ENCODE measurements at places on chromosomes 16 and 17.

- DNase-seq: no peak
Measured at GRCh38 chr16:67661101-67661761, 471 bp downstream of the PARD6A start.

DNA sequence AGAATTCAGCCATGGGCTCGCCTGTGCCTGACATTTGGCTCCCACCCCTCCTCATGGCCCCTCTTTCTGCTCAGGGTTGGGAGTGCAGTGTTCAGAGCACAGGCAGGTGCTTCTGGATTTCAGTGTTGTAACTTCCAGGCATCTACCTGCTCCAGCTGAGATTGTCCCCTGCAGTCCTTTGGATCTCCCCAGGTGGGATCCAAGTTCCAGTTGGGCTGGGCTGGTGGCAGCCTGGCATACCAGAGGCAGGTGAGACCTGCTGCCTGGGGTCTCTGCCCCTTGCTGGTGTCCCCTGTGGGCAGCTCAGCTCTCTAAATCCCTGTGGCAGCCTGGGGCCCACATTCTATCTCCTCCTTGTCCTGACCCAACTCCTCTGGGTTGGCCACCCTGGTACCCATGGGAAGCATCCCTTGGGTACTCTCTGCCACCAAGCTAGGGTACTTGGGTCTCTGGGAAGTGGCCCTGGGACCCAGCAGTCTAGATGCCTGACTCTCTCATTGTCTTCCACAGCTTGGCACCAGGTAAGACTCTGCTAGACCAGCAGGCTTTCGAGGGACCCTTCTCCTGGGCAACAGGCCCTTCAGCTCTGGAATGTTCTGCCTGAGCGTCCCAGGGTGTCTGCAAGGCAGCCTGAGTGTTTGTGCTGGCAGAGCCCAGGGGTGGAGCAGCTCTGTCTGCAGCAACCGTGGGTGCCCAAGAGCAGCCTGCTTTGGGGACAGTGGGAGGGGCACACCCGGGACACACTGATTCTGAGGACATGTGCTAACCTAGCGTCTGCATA, 42.5 kb downstream of the DNAH17 start:
- no peak for DNase-seq

GRCh38 chr17:40059729-40060475, 2.9 kb upstream of the THRA start:
- no peak for DNase-seq

- DNase-seq: no peak
Measured at GRCh38 chr16:12362482-12363458, 386.2 kb downstream of the SNX29 start.

GRCh38 chr16:526181-527014, 1.1 kb upstream of the CAPN15 start:
- peak; percentile 29 for DNase-seq

- no peak for DNase-seq
Measured at GRCh38 chr16:84810518-84811273, 9.1 kb upstream of the CRISPLD2 start.

DNA sequence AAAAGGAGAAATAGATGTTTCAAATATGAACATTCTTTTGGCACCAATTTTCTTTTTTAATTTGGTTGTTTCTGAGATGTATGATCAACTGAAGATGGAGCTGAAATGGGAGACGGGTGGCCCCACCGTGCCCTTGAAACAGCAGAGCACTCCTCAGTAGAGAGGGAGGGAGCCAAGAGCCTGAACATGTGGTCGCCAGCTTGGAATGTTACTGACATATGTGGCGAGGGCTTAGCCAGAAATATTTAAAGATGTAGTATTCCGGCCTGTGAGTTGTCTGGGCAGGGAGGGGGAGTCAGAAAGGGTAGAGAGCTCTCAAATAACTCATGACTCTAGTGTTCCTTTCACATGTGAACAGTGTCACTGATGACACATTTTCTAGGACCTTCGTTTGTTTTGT, 13.3 kb upstream of the MRC2 start:
- no peak for DNase-seq

DNA sequence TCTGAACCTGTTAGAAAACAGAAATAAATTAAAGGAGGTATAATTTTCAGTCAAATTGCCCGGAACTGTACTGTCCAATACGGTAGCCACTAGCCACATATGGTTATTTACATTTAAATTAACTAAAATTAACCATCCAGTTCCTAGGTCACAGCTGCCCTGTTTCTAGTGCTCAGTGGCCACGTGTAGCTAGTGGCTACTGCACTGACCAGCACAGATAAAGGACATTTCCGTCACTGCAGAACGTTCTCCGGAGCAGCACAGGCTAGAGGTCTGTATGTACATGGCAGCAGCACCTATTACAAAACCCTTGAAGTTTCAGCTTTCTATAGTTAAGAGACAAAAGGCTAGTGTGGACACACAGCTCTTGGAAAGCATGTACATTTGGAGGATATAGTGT, 33.7 kb downstream of the CPSF4L start:
- DNase-seq: no peak

DNA sequence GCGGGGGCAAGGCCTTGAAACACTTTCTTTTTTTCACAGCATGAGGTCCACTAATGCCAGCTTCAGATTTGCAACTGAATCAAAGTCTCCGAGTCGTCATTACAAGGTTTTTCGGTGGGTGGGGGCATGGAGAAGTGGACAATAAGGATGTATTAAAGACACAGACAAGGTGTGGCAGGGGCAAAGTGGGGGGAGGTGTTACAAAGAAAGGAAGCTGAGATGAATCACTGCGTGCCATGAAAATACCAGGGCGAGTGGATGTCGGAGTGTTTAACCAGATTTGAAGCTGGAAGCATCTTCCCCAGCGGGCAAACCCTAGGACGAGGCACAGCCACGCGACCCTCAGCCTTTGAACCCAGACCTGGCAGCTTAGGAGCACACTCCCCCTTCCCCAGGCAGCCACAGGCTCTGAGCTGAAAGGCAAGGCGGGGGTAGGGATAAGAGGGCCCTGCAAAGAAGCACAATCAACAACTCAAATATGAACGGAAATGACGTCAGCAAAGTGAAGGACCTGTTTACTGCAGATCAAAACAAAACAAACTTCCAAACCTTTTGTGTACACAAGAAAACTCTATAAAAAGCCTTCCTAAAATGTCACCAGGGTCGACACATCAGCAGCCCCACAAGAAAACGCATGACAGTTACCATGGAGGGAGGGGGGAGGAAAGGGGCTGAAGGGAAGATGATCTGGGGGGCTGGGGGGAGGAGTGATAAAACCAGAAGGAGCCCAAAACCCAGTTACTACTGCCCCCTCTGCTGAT, 5.6 kb upstream of the ZFHX3 start:
- no peak for DNase-seq

DNA sequence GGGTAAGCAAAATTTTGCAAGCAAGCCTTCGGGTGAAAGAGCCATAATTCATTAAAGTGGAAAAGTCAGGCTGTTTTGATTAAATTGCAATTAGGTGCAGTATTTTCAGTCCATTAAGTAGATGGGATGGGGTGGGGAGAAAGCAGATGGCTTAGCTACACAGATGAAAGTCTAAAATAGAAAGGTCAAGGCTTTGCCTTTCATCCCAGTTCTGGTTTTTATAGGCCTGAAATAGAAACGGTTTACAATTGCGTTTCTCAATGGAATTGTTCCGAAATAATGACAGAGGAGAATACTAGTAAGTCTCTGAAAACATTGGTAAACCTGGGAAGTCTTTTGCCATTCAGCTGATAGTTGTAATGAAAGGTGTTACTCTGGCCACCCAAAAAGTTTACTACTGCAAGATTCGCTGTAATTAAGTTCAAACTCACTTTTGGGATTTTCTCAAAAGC, 1.5 kb downstream of the PPM1E start:
- DNase-seq: no peak

DNA sequence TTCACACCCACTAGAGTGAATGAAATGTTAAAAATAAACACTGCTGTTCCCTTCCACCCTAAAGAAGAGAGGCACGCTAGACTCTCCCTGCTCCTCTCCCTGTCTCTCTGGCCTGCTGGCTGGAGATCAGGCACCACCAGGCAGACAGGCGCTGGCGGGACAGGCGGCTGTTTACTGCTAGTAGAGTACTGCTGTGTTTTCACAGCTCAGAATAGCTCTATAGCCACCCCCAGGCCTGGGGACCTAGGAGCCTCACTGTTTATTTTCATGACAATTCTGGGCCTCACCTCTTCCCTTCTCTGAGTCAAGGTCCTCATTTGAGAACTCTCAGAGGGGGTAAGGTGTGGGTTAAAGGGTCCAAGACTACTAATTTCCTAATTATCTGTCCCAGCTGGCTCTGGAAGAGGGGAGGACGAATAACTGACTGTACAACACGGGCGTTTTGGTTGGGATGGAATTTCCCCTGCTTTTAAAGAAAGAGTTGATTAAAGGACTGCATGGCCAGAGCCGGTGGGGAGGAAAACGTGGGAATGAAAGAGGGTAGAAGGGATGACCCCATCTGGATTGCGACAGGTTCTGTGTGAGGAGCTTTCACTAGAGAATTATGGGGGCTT, 9.0 kb upstream of the G6PC1 start:
- peak; percentile 3 for DNase-seq

GRCh38 chr16:10501016-10501607, 79.3 kb downstream of the EMP2 start:
- DNase-seq: no peak

- DNase-seq: no peak
Measured at GRCh38 chr16:84379709-84380362, 11.5 kb downstream of the ATP2C2 start.

DNA sequence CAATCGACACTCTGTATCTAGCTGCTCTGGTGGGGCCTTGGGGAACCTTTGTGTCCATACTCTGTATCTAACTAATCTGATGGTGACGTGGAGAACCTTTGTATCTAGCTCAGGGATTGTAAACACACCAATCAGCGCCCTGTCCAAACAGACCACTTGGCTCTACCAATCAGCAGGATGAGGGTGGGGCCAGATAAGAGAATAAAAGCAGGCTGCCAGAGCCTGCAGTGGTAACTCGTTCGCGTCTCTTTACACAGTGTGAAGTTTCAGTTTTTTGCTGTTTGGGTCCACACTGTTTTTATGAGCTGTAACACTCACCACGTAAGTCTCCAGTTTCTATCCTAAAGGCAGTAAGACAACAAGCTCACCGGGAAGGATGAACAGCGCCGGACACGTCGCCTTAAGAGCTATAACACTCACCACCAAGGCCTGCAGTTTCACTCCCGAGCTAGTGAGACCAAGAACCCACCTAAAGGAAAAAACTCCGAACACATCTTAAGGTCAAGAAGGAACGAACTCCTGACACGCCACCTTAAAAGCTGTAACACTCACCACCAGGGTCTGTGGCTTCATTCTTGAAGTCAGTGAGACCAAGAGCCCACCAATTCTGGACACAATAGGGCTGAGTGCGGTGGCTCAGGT, 64.6 kb downstream of the KPNA2 start:
- DNase-seq: no peak

DNA sequence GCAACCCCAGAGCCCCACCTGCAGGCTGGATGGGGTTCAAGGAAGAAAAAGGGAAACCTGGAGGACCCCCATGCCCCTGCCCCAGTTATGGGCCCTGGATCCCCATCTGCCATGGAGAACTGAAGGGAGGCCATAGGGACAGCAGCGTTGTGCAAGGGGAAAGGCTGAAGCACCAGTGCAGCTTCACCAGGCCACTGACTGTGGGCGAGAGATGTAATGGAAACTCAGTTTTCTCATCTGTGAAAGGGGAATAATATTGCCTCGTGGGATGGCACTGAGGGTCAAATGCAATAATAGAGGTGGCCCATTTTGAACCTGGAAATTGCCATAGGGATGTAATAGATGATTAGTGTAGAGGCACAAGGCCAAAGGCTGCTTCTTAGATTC, 9.9 kb upstream of the TSPOAP1 start:
- no peak for DNase-seq

DNA sequence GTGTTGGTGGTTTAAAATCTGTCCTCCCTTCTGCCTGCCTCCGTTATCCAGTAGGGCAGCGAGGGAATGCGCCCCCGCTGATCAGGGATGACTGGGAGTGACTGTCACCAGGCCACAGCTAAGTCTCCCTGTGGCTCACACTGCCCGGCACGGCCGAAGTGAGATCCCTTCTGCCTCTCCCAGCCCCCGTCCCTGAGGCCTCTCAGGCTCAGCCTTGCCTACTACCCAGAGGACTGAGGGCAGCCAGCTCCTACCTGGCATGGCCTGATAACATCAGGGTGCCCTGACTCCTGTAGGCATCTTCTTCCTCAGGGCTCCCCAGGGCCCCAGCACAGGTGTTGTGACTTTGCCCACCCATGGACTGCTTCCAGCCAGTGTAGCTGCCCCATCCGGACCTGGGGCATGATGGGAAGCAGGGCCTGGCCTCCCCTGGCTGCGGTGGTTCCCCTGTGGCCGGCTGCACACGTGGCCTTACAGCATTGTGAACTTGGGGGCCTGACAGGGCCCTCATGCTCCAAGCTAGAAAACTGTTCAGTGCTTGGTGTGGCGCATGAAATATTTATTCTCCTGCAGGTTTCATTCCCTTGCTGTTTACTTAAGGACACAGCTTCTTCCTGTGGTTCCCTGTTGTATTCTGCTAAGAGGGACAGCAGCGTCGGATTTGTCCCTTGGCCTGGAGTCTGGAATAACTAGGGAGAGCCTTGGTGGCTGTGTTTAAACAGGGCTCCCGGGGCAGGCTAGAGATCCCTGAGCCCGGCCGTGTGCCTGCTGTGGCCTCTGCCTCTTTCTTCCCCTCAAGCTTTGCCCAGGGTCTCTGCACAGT, 30.0 kb downstream of the GINS2 start:
- DNase-seq: no peak

DNA sequence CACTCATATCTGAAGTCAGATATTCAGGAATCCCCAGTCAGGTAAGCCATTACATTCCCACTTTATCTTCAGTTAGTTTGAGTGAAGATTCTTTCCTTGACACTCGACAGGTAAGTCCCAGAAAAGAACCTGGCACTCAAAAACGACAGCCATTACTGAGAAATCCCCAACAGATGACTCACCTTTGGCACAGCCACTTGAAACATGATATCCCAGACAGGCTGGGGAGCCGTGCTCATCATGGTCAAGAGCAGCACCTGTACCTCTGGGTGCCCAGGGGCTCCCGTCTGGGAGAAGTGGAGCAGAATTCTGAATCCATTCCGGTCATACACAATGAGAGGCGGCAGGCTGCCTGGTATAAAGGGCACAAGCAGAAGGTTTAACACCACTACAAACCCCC, 16.8 kb upstream of the COG7 start:
- DNase-seq: no peak

Measured in COR-L47 (cell line).